ENCODE measurements at places on chromosomes 12 and 14.

DNA sequence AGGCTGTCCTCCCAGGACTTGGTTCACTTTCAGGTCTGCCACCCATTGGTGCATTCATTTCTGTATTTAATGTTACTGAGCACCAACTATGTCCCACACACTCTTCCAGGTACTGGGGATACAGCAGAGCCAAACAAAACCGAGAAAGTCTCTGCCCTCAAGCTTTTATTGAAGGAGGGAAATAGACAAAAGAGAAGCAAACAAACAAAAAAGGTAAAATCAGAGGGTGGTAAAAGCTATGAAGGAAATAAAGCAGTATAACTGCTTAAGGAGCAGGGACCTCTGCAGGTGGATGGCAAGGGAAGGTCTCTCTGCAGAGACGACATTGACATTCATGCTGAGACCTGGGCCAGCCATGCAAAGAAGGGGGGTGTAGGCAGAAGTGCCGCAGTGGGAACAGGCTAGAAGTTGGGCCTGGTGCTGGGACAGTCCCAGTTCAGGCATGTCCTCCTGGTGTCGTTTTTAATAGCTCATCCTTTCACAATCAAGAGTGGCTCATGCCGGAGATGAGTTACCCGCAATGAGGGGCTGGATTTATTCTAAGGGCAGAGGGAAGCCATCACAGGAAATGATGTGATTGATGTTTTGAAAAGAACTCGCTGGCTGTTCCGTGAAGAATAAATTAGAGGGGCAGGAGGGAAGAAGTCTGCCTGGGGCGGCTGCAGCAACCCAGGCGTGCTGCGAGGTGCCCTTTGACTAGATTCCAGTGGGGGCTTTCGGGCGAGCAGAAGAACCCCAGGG, 72.8 kb downstream of the IRF2BPL start:
- DNase-seq = peak; percentile 63

GRCh38 chr12:14696265-14696741, at the start of gene GUCY2C:
Gene GUCY2C, minus strand, starts transcription at chr12:14696599. Its CDS starts 151 bp downstream, at chr12:14696448.
- DNase-seq = no peak

GRCh38 chr14:38469156-38469555, 213.3 kb upstream of the CLEC14A start:
- peak; percentile 62 for DNase-seq

- DNase-seq = no peak
These were observed 93.3 kb downstream of the CIT start for GRCh38 chr12:119783787-119784186.

- DNase-seq = no peak
These were observed 6.1 kb upstream of the NUAK1 start for GRCh38 chr12:106144847-106145246.

- no peak for DNase-seq
These were observed 102.0 kb upstream of the MYL2 start for GRCh38 chr12:111022386-111022785.

- DNase-seq = peak; percentile 74
These were observed 66.9 kb downstream of the HMGA2 start for GRCh38 chr12:65891219-65891618.

DNA sequence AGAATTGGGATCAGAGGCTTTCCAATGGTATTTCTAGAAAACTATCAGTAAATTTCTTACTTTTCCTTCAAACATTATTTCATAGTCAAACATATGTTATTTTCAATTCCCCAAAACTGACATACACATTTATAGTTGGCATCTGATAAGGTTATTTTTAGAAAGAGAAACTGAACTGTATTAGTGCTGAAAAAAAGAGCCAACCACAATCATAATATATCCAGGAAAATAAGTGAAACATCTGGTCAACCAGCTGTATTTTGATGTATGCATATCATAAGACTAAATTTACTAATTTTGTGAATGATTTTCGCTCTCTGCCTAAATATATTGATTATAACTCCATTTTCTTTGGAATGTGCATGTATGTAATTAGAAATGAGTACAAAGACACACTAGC, 554.2 kb downstream of the FLRT2 start:
- DNase-seq = no peak

DNA sequence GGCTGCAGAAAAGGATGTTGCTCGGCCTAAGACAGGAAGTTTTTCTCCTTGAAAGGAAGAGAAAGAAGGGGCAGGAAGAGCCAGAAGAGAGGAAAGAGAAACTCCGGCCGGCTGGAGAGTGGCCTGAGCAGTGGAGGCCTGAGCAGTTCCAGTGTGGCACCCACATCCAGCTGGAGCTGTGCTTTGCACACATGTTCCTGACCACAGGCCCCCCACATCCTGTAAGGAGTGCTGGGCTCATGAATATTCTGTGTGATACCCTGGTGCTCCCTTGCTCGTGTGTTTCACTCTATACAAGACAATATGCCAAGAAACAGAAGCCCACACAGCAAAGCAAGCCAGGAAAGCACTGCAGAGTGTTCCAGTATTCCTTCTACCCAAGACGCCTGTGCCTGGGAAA, 27.1 kb downstream of the POLE start:
- no peak for DNase-seq

DNA sequence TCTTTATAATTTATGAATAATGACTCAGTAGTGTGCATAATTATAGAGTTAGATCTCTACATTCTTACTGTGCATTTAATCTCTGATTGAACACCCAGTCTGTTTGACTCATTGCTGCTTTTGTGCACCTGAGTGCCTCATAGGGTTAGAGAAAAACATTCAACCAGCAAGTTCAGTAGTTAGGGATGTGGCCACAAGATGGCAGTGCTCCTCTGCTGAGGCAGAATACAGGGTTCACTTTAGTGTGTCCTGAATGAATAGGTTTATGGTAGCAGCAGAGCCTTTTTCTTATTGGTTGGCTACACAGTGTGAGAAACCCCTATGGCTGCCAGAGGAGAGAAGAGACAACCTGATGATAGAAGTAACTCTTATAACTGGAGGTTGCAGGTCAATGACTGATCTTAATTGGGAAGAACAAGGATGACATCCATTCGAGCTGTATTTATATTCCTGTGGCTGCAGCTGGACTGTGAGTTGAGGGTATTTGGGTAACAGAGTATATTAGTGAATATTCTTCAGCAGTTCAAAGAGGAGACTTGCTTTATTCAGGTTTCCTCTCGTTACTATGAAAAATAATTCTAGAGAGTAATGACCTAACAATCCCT, 194.9 kb upstream of the OR4E1 start:
- no peak for DNase-seq

DNA sequence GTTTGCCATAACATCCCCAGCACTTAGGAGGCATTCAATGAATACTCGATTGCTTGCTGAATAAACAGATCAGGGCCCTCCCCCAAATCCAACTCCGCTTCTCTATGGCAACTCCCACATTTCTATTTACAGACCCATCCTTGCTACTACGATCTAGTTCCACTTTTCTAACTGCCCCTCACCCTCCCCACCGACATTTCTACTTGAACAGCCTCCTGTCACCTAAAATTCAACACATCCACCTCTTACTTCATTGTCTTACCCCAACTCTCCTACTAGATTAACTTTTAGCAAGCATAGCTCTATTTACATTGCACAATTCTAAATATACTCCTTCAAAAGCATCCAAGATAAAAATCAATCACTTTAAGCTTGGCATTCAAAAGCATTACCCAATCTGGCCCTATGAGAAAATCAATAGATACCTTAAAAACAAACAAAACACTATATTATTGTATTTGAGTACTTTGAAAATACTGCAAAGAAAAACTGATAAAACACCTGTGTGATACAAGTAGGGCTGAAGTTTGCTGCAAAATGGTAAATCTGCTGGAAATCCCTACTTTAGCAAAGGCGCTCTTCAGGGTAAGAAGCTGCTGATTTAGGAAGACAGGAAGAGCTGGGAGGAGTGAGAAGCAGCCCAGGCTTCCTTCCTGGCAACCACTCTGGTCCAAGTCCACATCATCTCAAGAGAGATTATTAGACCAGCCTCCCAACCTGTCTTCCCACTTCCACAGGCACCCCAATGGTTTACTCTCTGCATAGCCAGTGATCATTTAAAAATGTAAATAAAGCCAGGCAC, 96.4 kb downstream of the HECTD4 start:
- DNase-seq = no peak

All from fibroblast of upper back skin (primary cell).